ENCODE measurements at places on chromosomes 6 and 20.

- no peaks in the 10 kb centered on the region for H3K36me3 ChIP-seq
- H3K4me1 ChIP-seq: peaks cover 4% of the 10 kb centered on the region
- no peak for DNase-seq
- no peak overlapping the region for H3K4me3 ChIP-seq
These were observed 147.7 kb downstream of the SH3BGRL2 start for GRCh38 chr6:79778816-79779215.

DNA sequence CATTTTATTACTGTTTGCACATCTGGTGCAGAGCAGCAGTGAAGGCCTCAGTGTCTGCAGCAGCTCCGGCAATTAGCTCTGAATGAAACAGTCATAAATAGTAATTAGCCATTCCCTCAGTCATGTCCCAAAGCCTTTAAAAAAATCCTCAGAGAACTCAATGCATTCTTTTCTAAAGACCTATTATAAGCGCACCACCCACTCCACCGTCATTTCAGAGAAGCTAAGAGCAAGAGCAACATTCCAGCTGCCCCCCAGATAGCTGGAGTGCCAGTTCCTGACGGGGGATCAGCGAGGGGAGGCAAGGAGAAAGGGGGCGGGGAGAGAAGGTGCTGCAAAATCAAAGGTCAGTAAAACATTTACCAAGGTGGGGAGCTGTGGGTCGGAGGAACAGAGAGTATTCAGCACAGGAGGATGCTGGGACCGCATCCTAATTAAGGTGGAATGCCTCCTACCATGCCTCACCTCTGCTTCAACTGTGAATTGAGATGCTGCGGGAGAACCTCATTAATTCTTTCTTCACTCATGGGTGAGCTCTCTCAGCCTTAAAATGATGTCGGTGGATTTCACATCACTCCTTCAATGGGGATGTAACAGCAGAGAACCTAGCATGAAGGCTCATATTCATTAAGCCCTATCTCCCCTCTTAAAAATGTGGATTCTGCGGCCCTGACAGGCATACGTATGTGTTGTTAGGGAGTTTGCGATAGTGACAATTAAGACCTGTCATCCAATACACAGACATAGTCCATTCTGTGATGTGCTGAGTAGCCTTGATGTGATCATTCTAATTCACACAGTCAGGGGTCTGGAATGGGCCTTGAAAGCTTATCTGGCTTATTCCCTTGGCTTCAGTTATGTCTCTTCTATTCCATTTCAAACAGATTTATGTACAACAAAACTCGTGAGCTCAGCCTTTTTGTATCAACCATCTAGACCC lies 469.5 kb upstream of the NRSN1 start:
- no peaks in the 10 kb centered on the region for H3K4me1 ChIP-seq
- no peak for DNase-seq
- no peak overlapping the region for H3K4me3 ChIP-seq
- no peak overlapping the region for H3K27ac ChIP-seq

DNA sequence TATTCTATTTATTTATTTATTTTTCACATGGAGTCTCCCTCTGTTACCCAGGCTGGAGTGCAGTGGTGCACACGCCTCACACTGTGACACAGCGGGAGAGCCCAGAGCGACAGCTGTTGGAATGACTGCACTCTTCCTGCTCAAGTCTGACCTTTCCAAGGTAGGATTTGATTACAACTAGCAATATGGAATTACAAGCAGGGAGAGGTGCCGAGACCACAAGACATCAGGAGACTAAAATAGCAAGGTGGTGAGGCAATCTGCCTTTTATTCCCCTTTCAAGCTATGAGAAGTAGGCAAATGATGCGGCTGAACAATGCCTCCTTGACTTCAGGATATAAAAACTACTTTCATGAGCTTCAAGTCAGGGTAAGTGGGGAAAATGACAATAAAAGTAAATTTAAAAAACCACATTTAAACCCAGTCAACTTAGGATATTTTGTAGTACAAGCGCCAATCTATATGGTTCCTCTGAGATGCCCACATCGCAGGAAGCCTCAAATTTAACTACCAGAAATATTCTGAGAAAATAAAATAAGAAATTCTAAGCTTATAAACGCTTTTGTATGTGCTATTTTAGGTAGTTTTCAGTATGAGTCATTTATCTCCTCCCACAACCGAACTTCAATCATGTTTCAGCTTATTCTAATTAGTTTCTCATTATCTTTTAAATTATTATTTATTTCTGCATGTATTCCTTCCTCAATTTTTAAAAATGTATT lies 146.9 kb upstream of the SGK1 start:
- no peak overlapping the region for H3K27ac ChIP-seq
- DNase-seq: no peak
- H3K36me3 ChIP-seq: no peaks in the 10 kb centered on the region
- H3K4me1 ChIP-seq: peaks cover 5% of the 10 kb centered on the region

GRCh38 chr20:11700831-11701230 lies 216.9 kb upstream of the BTBD3 start:
- H3K27me3 ChIP-seq: no peaks in the 10 kb centered on the region
- no peak overlapping the region for H3K4me3 ChIP-seq
- DNase-seq: no peak
- no peaks in the 10 kb centered on the region for H3K36me3 ChIP-seq
- no peak overlapping the region for H3K27ac ChIP-seq

DNA sequence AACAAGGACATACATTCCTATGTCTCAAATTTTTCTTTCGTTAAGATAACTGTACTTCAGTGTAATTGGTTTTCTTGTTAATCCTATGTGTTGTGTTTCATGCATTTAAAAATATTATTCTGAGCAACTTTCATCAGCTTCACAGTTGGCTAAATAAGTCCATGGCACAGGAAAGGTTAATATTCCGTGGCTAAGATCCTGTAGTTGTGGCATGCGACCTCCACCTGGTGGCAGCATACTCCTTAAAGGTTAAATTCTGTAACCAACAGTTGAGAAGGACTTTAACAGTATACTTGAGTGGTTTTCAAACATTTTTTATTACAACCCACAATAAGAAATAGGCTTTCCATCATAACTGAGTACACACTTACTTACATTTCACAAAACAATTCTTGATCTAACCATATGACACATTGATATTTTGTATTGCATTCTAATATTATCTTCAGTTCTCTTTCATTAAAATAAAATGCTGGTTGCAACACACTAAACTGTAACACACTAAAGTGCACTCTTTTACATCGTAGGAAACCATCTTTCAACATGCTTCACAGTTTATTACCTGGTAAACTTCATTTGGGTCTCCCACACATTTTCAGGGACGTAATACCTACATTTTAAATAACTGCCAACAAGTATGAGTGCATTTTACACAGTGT lies 118.3 kb downstream of the SLX4IP start:
- H3K27me3 ChIP-seq: no peaks in the 10 kb centered on the region
- H3K36me3 ChIP-seq: no peaks in the 10 kb centered on the region
- peaks cover 17% of the 10 kb centered on the region for H3K4me1 ChIP-seq
- no peak overlapping the region for H3K4me3 ChIP-seq

All from lower lobe of right lung (tissue), 2 donors.